ENCODE measurements at places on chromosomes 4 and X.

- no peak for DNase-seq
These were observed 298.5 kb upstream of the AADAT start for GRCh38 chr4:170388255-170388654.

GRCh38 chr4:163941221-163941905, 446.9 kb downstream of the TMA16 start:
- no peak for DNase-seq

GRCh38 chrX:153768311-153769157, 4.5 kb downstream of the PLXNB3 start:
- no peak for DNase-seq

DNA sequence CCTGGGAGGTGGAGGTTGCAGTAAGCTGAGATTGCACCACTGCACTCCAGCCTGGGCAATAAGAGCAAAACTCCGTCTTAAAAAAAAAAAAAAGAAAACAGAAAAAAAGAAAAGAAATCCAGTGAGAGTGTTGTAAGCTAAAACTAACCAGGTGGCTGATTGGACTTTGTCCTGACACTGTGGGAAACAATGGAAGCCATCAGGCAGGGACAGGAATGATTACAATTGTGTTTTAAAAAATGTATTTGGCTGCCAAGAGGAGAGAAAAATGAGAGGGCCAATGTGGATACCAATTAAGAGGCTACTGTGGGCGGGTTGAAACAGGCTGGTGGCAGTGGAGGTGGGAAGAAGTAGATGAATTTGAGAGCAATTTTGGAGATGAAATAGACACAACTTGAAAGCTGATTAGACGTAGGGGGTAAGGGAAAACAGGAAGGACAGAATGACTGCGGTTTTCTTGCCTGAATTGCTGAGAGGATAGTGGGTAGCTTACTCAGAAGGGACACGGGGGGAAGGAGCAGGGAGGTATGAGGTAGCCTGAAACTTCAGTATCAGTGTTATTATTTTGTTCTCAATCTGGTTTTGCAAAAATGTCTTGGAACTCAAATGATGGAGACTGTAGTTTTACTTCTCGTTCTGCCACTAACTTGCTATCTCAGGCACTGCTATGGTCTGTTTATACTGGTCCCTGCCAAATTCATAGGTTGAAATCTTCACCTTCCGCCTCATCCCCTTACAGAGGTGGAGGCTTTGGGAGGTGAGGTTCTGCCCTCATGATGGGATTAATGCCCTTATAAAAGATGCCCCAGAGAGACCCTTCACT, 45.6 kb upstream of the CHRNA9 start:
- DNase-seq = peak; percentile 50

- no peak for DNase-seq
These were observed 60.8 kb upstream of the XAGE1B start for GRCh38 chrX:52577464-52578173.

GRCh38 chr4:139593091-139593564, 37.1 kb upstream of the SETD7 start:
- no peak for DNase-seq

GRCh38 chrX:53656845-53657244, 29.7 kb downstream of the HUWE1 start:
- no peak for DNase-seq

DNA sequence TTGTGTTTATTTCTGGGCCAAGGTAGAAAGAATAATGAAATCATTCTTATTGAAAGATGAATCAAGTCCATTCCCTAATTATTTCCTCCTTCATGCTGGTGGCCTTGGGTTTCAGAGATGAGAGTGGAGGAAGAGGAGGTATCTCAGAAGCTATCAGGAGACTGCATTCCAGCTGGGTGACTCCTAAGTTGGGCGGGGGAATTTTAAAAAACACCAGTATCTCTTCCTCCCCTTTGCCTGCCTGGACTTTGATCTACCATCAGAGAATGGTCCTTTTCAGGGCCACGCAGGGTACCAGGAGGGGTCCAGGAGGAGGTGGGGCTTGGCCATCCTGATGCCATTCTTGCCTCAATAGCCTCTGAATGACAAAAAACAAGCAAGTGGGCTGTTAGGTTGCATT, 104.4 kb downstream of the ASMT start:
- DNase-seq = no peak

- no peak for DNase-seq
These were observed at the start of gene HEPH for GRCh38 chrX:66163849-66164411. TSS of gene HEPH (plus strand) at chrX:66164247. CDS start at chrX:66170571, 6,324 bp downstream.

DNA sequence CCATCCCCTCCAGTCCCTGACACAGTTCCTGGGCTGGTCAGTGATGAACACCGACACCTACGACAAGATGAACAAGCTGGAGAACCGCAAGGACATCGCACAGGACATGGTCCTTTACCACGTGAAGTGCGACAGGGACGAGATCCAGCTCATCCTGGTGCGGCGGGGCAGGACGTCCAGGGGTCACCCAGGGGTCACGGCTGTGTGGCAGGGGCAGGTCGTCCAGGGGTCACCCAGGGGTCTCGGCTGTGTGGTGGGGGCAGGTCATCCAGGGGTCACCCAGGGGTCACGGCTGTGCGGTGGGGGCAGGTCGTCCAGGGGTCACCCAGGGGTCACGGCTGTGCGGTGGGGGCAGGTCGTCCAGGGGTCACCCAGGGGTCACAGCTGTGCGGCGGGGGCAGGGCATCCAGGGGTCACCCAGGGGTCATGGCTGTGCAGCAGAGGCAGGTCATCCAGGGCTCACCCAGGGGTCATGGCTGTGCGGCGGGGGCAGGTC, 16.7 kb downstream of the ATP5ME start:
- no peak for DNase-seq

DNA sequence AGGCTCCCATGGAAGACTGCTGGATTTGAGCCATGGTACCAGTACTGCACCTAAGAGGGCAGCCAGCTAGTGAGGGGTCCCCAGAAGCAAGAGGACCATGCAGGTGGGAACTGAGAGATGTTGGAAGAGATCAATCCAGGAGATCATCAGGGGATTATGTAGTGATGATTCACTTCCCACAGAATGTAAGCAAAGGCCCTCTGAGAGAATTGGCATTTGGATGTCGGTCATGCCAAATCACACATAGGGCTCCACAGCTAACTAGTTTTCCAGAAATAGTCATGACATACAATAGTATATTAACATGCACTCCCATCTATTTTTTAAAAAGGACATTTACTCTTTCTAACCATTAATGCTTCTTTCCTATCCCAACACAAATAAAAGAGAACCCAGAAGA, 112.5 kb downstream of the RASGEF1B start:
- no peak for DNase-seq

DNA sequence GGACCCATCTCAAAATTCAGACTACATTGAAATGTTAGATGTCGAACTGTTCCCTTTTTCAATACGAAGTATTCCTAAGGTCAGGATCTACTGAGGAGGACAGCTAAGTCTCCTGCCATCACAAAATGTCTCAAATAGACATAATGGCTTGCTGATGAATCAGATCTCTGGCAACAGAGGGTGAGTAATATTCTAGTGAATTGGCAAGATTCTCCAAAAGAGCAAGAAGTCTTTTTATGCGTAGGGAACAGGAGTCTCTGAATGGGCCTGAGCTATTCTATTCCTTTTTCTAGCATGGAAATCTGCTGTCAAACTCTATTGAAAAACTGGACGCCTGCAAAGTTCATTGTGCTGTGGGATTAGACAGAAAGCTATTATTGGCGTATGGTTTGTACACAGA, 145.4 kb downstream of the FNIP2 start:
- DNase-seq = no peak

GRCh38 chr4:53490965-53491622, 100.2 kb downstream of the LNX1 start:
- DNase-seq = no peak

DNA sequence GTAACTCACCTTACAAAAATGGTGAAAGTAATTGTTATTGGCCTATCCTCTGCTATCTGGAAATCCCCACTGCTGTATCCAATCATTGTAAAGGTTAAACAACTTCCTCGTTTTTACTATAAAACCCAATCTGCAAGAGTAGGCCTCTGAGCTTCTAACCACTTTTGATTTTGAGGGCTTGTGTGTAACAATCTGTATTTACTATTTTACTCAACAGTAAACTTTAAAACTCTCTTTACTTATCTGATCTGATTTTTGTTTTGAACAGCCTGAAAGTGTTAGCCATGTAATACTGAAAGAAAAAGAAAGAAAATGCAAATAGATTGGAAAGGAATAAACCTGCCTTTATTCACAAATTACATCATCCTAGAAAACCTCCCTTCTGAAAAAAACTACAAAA, 63.1 kb downstream of the SLC10A7 start:
- peak; percentile 73 for DNase-seq

- no peak for DNase-seq
These were observed 35.1 kb downstream of the ENPEP start for GRCh38 chr4:110510955-110511544.

- DNase-seq = no peak
These were observed 714 bp downstream of the RTL3 start for GRCh38 chrX:78658414-78658813.

DNA sequence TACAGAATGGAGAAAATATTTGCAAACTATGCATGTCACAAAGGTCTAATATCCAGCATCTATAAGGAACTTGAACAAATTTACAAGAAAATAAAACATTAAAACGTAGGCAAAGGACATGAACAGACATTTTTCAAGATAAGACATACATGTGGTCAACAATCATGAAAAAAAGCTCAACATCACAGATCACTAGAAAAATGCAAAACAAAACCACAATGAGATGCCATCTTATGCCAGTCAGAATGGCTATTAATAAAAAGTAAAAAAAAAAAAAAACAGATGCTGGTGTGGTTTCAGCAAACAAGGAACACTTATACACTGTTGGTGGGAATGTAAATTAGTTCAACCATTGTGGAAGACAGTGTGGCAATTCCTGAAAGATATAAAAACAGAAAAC, 75.8 kb upstream of the IL13RA2 start:
- no peak for DNase-seq

- no peak for DNase-seq
These were observed 122.9 kb downstream of the C4orf33 start for GRCh38 chr4:129218897-129219296.

DNA sequence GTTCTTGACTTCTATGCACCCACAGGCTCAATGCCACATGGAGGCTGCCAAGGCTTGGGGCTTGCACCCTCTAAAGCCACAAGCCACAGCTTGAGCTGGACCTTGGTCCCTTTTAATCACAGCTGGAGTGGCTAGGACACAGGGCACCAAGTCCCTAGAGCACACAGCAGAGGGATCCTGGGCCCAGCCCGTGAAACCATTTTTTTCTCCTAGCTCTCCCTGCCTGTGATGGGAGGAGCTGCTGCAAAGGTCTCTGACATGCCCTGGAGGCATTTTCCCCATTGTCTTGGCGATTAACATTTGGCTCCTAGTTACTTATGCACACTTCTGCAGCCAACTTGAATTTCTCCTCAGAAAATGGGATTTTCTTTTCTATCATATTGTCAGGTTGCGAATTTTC, 410.9 kb downstream of the GRID2 start:
- no peak for DNase-seq

DNA sequence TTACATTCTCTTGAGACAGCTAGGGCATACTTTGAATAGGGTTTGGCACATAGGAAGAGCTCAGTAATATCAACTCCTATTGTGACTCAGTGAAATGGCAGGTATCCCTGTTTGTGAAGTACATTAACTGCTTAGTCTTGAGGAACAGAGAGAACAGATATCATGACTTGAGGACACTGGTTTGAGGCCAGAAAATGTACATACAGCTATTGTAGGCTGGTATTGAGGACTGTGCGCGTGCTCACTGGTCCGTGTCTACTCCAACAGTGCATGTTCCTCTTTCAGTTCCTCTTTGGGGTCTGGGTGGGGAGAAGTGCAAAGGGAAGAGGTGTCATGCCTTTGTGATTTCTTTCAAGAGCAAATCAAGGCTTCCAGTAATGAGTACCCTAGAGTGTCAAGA, 34.6 kb upstream of the TBC1D9 start:
- peak; percentile 79 for DNase-seq

- DNase-seq = no peak
These were observed 4.5 kb upstream of the MAML3 start for GRCh38 chr4:140158365-140159030.

DNA sequence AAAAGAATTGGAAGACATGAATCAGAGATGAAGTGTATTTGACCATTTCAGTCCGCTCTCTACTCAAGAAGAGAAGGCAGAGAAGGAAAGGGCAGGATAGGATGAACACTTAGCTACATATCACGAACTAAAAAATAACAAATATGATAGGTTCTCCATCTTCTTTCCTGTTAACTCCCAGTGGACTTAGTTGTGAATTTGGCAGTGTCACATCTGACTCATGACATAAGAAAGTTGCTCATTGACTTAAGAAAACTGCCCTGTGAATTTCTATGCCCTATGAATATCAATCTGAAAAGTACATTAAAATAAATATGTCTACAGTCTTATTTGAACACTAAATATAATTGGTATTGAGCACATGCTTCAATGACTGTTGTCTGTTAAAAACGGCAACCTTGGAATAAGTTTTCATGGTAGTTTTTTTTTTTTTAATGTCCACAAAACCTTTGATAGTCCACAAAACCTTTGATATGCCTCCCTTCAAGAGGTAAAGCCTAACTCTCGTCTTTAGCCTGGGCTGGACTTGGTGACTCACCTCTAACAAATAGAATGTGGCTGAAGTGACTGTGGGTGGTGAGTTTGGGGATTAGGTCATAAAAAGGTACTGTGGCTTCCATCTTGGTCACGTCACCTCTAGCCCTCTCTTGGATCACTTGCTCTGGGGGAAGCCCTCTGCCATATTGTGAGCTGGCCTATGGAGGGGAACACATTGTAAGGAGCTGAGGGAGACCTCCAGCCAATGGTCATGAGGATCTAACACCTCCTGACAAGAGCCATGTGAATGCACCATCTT, 184.7 kb upstream of the S100G start:
- DNase-seq = no peak

GRCh38 chr4:104616401-104616820, 121.7 kb upstream of the CXXC4 start:
- DNase-seq = no peak

GRCh38 chrX:154732421-154733065, 18.3 kb downstream of the GAB3 start:
- DNase-seq = peak; percentile 29

DNA sequence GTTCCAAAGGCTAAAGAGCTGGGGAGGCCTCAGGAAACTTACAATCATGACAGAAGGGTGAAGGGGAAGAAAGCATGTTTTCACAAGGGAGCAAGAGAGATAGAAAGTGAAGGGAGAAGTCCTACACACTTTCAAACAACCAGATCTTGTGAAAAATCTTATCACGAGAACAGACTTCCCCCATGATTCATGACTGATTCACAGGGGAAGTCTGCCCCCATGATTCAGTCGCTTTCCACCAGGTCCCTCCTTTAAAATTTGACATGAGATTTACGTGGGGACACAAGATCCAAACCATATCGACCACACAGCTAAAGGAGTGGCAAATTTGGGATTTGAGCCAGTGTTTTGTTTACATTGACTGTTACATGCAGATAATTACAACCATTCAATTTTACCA, 971.1 kb upstream of the HS3ST1 start:
- no peak for DNase-seq

GRCh38 chr4:142719854-142720541, 126.1 kb downstream of the INPP4B start:
- DNase-seq = no peak

- peak; percentile 11 for DNase-seq
These were observed 555 bp upstream of the PGM2 start for GRCh38 chr4:37825968-37826294.

Data from CD4-positive, alpha-beta T cell treated with Interleukin-4 for 1 hour (primary cell).